ENCODE measurements at places on chromosomes 1 and 21.

DNA sequence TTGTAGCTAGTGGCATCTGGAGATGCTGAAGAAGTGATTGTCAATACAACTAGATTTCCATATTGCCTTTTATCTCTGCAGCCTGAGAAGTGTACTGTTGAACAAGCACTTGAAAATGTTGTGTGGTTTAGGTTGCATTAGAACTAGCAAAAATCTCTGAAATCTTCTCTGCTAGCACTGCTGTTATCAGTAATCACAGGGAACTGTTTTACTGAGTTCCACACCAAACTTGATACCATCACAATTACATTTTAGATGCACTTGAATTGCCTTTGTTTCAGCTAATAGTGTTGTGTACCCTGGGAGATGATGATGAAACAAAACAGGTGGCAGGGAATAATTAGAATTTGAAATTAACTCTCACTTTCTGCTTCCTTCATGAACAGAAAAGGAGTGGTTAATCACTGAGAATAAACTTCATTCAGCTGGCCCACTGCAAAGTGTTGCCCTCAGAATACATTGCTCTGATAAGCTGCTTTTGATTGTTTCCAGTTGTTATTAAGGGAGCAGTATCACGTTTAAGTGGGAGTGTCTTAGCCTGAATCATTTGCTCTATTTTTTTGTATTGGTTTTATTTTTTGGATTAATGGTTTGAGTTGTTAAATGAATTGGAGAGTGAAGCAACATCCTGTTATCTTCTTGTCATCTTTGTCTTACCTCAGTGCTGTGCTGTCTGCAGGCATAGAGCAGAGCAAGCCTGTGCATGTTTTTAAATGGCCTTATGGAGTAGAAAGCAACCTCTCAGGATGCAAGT, 13.0 kb downstream of the FAM20B start:
- no peak for DNase-seq

GRCh38 chr1:34926894-34927293, 2.6 kb downstream of the DLGAP3 start:
- no peak for DNase-seq

GRCh38 chr1:35573198-35574124, at the start of gene TFAP2E:
TSS of gene TFAP2E (plus strand) at chr1:35573314. CDS start at chr1:35573578, 264 bp downstream.
- DNase-seq = no peak

GRCh38 chr1:39596163-39596562, 19.6 kb upstream of the PABPC4 start:
- no peak for DNase-seq

DNA sequence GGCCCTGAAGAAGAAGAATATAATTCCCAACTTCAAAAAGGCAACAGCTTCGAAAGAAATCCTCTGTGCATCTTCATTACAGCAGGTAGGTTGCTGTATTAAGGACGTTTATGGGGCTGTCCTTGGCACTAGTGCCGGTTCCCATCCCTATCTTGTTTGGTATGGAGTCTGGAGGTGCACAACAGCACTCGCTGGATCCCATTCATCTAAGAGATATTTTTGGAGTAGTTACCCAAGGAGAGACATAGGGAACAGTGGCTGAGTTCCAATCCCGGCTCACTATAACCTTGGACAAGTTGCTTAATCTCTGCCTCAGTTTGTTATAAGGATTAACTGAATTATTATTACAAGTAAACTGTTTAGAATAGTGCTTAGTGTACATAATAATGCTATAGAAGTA, 106.4 kb downstream of the TRABD2B start:
- DNase-seq = no peak

- DNase-seq = no peak
These were observed 25.3 kb upstream of the RRP15 start for GRCh38 chr1:218259800-218260199.

DNA sequence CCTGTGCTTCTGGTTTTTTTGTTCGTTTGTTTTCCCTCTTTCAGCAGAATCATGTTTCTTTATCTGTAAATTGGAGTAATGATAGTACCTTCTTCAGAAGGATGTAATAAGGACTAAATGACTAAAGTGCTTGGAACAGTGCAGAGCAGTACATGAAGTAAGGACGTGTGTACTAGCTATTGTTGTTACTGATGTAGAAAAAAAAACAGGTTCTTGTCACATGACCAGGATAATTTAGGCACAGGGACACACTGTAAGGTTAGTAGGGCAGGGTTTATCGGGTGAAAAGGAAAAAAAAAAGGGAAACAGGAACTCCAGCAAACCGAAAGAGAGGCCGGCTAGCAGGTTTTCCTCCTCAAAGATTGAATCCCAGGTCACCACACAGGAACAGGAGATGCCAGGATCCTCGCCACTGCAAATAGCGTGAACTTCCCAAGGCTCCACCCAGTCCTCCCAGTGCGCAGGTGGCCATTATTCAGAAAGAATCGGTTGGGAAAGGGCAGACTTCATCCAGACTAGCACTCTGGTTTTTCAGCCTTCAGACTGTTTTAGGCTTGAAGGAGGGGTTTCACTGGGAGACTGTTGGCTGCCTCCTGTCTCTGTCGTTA, 63.8 kb upstream of the PRRC2C start:
- no peak for DNase-seq

DNA sequence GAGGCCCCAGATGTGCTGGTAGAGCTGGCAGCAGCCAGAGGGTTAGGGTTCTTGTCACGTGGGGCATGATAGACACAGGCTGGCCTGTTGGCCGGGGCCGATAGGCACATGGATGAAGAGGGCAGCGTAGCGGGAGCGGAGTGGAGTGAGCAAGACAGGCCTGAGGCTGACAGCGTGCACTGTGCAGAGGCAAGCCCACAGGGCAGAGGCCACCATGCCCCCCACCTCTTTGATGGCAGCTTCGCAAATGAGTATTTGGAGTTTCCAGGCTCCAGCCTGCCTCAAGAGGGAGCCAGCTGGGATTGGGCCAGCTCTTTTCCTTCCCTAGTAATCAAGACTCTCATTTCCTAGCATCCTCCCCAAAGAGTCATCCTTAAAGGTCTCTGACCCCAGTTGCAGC, 43.5 kb downstream of the TMCC2 start:
- no peak for DNase-seq

DNA sequence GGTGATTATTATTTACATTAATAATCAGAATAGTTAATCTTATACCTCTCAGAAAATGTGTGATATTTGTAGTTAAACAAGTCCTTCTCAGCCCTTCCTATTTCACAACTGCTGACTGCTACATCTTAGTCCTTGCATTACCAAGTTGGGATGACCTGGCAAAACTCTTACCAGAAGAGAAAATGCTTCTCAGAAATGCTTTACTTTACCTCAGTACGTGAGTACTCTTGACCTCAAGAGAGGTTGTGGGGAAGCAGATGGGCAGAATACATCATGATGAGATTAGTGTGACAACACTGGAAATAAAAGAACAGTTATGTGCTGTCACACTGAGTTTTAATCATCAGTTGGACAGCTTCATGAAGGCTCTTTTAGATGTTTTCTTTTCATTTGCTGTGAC, 16.2 kb downstream of the CFAP126 start:
- DNase-seq = no peak

DNA sequence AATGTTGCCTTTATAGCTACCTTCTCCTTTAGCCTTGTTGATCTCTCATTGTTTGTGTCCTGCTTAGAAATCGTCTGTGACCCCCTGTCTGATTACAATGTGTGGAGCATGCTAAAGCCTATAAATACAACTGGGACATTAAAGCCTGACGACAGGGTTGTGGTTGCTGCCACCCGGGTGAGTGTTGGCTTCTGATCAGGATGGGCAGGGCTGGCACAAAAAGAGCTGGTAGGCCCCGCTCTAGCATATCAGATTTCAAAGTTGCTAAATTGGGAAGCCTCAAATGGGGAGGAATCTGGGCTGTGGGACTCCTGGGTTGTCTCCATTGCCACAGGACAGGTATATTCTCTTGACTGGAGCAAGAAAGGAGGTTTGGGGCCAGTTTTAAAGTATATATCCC, 8.4 kb downstream of the NCSTN start:
- DNase-seq = no peak

DNA sequence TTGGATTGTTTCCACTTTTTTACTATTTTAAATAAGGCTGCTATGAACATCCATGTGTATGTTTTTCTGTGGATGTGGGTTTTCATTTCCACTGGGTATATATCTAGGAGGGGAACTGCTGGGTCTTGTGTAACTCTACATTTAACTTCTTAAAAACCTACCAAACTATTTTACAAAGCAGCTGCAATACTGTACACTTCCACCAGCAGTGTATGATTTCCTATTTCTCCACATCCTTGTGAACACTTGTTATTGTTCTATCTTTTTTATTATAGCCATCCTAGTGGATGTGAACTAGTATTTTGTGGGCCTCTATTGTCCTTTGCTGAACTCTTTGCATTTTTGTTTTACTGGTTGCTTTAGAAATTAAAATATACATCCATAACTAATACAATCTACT, 33.4 kb downstream of the DIPK1A start:
- no peak for DNase-seq

DNA sequence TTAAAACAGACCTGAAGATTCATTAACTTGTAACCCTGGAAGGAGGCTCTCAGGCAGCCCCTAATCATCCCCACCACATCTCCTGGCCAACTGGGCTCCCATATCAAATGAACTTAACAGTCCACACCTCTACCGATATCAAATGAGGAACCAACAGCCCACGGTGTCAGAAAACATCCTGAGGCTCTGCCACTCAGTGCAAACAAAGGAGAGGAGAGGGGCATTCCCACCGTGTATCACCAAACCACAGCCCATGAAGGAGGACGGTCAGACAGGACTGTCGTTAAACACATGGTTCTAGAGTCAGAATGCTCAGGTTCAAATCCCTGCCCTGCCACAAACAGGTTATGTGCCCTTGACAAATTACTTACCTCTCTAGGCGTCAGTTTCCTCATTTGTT, 52.5 kb downstream of the ERI3 start:
- DNase-seq = no peak

DNA sequence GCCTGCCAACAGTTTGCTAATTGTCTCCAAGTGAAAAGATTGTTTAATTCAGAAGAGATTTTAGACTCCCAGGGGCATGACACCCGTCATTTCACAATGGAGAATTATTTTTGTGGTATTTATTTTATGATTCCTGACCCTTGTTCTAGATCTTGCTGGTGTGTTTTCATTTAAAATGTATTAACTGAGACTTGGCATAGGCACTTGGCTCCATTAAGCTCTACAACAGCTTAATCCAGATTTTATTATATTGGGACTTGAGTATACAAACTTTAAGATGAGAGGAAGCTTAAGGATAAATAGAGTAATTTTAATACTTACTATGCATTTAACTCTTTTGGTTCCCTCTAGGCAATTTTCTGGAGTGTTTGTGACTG, 101.3 kb upstream of the KCNE2 start:
- no peak for DNase-seq

DNA sequence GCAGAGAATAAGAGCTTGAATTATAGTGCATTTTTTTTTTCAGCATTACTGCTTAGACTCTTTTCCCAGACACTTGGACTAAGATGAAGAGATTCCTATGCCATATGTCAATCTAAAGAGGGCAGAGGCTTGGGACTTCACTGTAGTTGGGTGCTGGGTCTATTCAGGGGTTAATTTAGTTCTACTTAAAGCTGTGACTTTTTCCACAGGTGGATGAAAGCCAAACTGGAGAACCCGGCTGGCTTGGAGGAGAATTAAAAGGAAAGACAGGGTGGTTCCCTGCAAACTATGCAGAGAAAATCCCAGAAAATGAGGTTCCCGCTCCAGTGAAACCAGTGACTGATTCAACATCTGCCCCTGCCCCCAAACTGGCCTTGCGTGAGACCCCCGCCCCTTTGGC, 104.8 kb downstream of the ATP5PO start:
- DNase-seq = no peak

DNA sequence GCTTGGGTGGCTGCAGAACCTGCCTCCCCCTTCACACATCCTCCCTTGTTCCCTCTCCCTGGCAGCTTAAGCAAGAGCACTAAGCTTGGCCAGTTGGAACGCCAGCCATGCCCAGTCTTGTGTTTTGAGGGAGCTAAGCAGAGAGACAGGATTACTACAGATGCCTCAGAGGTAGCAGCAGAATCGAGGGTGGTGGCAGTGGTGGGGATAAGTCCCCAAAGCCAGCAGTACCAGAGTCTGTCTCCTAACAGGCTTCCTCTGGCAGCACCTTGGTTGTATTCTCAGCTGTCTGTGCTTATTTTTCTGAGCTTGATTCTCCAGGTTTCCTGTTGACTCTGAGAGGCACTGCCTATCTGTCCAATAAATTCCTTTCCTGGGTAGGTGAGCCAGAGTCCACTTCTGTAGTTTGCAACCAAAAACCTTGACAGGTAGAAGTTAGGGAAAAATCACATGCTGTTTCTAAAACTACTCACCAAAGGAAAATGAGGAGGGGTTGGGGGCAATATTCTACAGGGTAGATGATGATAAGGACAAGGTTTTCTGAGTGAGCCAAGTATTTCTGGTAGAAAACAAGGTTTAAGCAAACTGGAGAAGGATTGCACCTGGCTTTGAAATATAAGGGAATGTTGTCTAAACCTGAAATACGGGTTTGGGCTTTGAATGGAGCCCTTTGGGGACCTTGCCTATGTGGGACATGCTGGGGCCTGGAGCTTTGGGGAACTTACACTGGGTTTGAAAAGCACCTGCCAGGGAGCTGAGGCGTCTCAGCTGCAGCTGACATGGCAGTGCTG, 100.8 kb downstream of the PBX1 start:
- no peak for DNase-seq

DNA sequence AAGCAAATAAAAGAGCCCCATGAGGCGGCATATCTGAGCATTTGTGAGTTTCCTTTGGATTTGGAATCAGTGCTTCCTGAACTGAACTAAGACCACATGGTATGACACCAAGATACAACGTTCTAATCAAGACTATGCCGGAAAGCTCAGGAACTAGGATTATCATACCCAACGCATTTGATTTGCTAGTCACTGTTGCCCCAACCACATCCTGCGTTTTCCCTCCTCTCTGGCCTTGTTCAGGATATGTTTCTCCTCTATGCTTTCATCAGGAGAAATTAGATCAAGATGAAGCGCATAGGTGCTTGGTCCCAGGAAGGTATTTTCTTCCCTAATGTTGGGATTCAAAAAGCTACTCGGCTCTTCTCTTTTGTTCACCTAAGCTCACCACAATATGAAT, 79.3 kb downstream of the SLC35F3 start:
- no peak for DNase-seq

DNA sequence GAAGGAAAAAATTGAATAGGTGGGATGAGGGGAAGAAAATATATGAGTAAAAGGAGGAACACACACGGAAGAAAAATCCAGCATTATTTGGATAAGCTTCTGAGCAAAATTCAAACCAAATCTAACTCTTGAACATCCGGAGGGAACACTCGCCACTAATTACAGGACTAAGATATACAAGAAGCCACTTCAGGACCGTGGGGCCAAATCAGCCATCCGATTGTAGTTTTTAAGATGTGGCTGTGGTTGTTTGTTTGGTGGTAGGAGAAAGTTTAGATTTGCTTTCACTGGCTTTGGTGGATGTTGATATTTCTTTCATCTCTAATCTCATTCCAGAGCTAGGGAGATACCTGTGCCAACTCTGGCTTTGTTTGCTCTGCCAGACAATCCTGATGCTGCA, 43.7 kb upstream of the ADAMTS1 start:
- no peak for DNase-seq

GRCh38 chr1:21334214-21335087, 44.2 kb upstream of the ECE1 start:
- DNase-seq = peak; percentile 85

GRCh38 chr1:181712711-181713110, 229.4 kb downstream of the CACNA1E start:
- no peak for DNase-seq

- DNase-seq = no peak
These were observed 855 bp upstream of the IVNS1ABP start for GRCh38 chr1:185317886-185318310.

- no peak for DNase-seq
These were observed 15.8 kb upstream of the CDCA8 start for GRCh38 chr1:37676281-37677142.
